GM12892 (cell line): ENCODE measurements at places on chromosomes 6 and 20.

- no peak for DNase-seq
Observed at GRCh38 chr6:363909-364308, 27.6 kb upstream of the IRF4 start.

DNA sequence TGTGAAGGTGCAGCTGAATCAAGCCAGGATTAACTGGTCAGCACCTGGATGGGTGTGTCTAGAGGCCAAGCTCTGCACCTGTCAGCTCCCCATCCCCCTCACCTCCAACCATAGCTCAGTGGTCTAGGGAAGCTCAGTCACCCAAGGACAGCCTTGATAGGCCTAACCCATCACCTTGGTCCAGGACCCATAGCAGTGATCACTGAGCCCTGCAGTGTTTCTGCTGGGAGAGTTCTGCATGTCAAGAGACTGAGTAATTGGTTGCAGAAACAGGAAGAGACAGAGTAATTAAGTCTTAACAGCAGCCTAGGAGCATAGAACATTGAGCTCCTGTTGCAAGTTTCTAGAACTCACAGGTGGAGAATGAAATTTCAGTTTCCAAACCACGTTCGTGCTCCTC lies 18.7 kb upstream of the RALGAPB start:
- DNase-seq = no peak

GRCh38 chr20:32510120-32510600 lies 75.0 kb downstream of the NOL4L start:
- no peak for DNase-seq

- no peak for DNase-seq
Observed at GRCh38 chr6:96809119-96809518, 28.2 kb downstream of the GPR63 start.

DNA sequence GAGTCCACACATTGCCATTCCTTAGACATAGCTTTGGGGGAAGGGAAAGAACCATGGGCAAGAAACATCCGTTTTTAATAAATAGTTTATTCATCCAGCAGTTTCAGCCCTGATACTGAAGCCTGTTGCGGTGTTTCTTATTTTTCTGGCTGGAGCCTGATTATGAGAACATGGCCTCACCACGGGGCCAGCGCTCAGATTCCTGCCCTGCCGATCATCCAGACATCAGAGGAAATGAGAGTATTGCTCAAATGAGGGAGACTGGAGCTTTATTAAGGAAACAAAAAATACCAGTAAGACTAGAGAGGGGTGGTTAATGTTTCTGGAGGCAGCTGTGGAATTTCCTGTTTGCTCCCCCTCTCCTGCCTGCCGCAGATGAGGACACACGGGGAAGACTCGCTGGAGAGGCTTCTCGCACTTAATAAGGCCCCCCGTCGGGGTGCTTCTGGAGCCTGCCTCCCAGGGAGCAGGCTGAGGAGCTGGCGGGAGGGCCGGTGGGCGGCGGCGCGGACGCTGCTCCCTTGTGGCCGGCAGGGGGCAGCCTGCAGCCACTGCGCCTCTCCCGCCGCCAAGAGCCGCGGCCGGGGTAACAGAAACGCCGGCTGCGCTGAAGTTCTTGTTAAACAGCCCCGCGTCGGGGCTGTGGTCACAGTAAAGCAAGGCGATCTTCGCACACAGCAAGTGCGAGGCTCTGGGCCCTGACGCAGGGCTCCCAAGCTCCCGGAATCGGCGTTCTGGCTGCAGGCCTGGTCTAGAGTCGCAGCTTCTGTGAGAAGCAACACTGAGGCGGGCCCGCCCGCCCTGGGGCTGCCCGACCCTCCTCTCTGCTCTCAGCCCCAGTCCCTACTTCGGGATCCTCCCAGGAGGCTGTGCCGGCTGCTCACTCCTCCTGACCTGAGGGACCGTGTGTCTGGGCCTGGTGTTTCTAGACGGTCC lies 17.5 kb downstream of the LEMD2 start:
- DNase-seq = peak; percentile 84

GRCh38 chr6:127937747-127938146 lies 36.9 kb upstream of the THEMIS start:
- no peak for DNase-seq

- DNase-seq = no peak
Observed at GRCh38 chr6:34519971-34520644, 36.0 kb downstream of the SPDEF start.

DNA sequence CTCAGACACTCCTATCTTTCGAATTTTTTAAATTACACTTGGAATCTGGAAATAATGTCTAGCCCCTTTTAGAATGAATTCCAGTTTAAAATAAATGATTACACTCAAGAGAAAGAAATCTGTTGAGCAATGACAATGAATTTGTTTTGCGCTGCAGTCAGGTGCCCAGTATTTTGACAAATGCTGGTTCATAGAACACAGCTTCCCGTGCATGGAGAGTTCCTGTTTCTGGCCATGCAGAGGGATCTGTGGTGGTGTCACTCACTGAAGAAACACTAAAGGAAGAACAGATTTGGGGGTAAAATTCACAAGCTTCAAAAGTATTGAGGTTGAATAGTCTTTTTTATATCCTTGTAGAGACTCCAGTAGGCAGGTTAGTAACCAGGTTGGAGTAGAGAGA lies 113.4 kb upstream of the CEP85L start:
- no peak for DNase-seq

DNA sequence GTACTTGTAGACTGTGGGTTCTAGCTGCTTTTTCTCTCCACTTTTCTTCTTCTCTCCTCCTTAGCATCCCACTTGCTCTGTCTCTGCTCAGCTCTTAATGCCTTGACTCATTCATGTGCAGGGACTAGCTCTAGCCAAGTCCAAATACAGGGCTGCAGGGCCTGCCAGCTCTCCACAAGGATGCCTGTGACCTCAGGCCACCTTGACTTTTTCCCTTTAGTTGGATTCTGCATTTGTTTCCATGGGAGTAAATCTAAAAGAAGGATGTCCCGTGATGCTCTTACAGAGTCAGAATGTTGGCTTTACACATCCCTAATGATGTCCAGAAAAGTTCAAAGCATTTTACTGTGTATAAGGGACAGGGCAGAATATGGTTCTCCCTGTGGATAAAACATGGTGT lies 101.8 kb upstream of the PREP start:
- no peak for DNase-seq

GRCh38 chr6:20717743-20718142 lies 183.5 kb downstream of the CDKAL1 start:
- DNase-seq = no peak

GRCh38 chr6:82013561-82014530 lies 233.7 kb downstream of the IBTK start:
- no peak for DNase-seq

- DNase-seq = no peak
Observed at GRCh38 chr6:2986722-2987221, 12.9 kb upstream of the NQO2 start.

DNA sequence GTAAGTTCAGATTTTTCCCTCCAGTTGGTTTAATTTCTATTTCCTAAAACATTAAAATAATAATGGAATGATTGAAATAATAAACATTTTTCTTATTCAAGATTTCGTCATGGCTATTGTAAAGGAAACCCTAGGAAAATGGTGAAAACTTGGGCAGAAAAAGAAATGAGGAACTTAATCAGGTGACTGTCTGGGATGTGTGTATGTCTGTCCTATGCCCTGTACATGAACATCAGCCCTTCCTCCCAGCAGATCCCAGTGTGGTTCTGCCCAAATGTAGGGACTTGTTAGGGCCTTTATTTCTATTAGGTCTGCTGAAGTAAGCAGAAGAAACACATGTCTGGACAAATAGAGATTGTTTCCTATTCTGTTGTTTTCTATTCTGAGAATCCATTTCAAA lies 13.1 kb downstream of the RIOK1 start:
- no peak for DNase-seq

DNA sequence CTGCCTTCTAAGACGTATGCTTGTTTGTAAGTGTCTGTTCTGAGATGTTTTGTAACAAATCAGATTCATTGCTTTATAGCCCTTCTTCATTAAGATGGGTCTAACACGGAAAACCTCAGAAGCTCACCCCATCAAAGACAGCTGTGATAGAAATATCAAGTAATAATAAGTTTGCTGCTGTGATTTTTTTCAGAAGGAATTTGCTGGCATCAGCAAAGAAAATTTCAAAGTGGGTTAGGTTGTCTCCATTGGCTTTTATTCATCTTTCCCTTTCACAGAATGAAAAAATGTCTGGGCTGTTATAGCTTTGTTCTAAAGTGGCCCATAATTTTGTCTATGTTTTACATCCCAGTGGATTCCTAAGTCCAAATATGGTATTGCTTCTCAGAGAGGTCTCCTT lies 81.4 kb downstream of the SLX4IP start:
- no peak for DNase-seq

GRCh38 chr6:46284475-46284874 lies 113.7 kb upstream of the ENPP5 start:
- no peak for DNase-seq

- no peak for DNase-seq
Observed at GRCh38 chr20:19404826-19405225, 192.4 kb downstream of the SLC24A3 start.

GRCh38 chr6:151379933-151380847 lies 11.2 kb downstream of the ZBTB2 start:
- DNase-seq = peak; percentile 32

DNA sequence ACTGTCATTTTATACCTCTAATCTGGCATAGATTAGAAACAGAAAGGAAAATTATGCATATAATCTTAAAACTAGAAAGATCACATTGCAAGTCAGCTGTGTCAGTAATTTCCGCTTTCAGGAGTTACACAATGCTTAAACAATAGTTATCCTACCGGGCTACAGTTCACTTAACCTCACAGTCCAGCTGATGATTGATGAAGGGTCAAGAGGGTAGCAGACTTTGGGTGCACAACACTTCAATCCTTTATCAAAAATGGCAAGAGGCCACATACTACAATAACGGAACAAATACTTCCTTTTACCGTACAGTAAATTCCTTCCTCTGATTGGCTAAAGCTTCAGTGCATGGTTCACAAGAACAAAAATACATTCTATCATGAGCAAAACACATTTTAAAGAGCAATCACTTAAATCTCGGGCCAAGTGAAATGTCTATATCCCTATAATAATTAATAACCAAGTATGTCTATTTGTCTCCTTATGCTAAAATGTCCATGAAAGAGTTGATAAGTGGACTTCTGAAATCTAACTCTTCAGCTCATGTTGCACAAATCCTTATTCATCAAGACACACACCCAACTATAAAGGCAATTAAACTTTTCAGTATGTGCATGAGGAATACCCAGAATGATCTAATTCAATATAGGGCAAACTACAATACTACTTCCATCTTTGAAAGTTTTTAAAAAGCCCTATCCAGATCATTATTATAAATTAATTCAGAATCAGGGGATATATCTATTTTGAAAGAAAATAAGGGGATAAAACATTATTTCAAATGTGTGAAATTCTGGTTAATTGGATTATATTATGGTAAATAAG lies 76.8 kb downstream of the HIVEP2 start:
- no peak for DNase-seq

- DNase-seq = no peak
Observed at GRCh38 chr6:39471954-39472659, 149.6 kb upstream of the KCNK16 start.

- no peak for DNase-seq
Observed at GRCh38 chr6:3745566-3746118, 5.9 kb downstream of the PXDC1 start.

GRCh38 chr6:36929152-36929551 lies 25.4 kb upstream of the PI16 start:
- DNase-seq = no peak

- no peak for DNase-seq
Observed at GRCh38 chr6:125748406-125749172, 843 bp upstream of the HEY2 start.

- no peak for DNase-seq
Observed at GRCh38 chr6:40558102-40558501, 29.1 kb downstream of the LRFN2 start.

- no peak for DNase-seq
Observed at GRCh38 chr20:19866070-19866469, 108.0 kb downstream of the RIN2 start.

DNA sequence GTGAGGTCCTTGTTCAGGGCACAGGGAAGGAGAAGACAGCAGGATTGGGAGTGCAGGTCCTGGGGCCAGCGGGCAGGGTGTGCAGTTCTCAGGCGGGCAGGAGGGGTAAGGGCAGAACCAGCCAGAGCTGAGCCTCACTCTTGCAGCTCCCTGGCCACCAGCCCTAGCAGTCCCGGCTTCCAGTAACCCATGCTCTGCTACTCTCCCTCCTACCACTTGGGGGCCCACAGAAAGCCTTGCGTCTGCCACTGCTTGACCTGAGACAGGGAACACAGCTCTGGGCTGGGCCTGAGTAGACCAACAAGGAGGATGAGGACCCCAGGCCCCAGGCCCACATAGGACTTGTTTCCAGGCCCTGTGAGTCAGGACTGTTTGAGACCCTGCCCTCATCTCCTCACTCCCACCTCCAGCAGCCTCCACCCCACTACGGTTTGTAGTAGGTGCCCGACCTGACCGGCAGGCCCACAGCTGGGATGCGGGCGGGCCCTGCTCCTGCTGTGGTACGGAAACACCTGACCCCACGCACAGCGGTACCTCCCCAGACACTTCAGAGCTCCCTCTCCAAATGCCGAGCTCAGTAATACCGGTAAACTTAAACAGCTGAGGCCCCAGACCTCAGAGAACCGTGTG lies 39.2 kb downstream of the KCNK5 start:
- peak; percentile 48 for DNase-seq

DNA sequence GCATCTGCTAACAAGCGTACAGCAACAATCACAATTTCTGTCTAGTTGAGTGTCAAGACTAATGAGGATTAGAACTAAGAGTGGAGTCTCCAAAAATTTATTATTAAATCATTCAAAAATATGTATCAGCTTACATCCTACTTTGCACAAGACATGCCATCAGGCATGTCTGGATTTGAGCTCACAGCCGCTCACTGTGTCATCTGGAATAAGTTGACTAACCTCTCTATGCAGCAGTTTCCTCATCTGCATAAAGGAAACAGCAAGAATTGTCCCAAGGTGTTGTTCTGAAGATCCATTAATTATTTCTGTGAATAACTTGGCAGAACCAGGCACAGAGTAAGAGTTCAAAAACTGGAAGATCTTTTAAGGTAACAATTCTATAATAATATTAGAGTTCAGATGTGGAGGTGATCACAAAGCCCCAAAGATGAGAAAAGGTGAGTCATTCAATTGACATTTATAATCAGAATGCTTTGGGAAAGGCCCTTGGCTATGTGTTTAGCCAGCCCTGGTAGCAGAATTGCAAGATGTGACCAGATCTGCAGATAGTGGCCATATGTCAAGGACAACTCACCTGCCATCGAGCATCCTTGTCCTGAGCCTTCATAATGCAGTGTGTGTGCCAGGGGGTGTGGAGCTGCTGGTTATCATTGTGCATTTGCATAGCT lies 264.0 kb downstream of the FOXA2 start:
- no peak for DNase-seq

- no peak for DNase-seq
Observed at GRCh38 chr6:33581186-33581585, 1.1 kb upstream of the BAK1 start.

- no peak for DNase-seq
Observed at GRCh38 chr6:52697903-52698302, 27.0 kb downstream of the TMEM14A start.
